Spleen (tissue), 13 donors: ENCODE measurements at places on chromosomes 2 and 18. TPM values are rescaled to one million over a fixed set of nuclear protein-coding genes. Genes with fewer than 3 reads are reported as not detected.

Gene CFAP65
- total RNA-seq = not detected

Gene CCDC68
- 13.6 TPM for total RNA-seq

Gene LBX2
- total RNA-seq = 1.9 TPM

Gene PRKAG3
- not detected for total RNA-seq

Gene GALNT5
- 0.09 TPM for total RNA-seq

Gene SERPINB13
- not detected for total RNA-seq
